ENCODE measurements at places on chromosomes 6 and 20.

DNA sequence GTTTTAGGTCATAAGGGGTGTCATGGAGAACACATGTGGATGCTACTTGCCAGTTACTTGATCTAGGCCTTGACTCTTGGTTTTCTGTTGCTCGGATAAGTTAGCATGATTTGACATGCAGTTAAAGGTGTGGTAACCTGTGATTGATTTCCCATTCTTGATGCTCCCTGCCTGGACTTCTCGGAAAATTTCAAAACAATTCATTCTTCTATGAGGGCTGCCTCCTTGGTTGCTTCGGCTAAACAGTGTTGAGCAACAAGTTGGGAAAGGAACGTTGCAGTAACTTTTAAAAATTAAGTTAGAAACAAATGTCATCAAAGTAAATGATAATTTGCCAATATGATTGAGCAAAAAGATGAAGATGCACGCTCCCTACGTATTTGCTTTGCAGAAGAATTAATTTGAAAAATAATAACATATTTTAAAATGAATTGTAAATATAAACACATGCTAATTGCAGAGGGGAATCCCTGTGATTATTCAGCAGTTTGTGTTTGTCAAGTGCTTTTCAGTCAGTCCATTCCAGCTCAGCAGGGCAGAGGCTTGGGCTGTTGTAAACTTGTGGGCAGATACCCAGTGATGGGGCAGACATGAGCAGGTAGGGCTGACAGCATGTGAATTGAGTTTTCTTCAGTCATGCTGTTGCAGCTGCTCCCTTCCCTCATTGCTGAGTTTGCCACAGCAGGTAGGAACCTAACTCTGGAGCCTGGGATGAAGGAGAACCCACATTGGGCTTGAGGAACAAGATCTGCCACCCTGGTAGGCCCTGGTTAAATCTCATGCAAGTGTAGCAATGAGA, 110.2 kb downstream of the ESR1 start:
- no peak for DNase-seq

GRCh38 chr6:16311763-16312162, 73.4 kb downstream of the GMPR start:
- DNase-seq = no peak

DNA sequence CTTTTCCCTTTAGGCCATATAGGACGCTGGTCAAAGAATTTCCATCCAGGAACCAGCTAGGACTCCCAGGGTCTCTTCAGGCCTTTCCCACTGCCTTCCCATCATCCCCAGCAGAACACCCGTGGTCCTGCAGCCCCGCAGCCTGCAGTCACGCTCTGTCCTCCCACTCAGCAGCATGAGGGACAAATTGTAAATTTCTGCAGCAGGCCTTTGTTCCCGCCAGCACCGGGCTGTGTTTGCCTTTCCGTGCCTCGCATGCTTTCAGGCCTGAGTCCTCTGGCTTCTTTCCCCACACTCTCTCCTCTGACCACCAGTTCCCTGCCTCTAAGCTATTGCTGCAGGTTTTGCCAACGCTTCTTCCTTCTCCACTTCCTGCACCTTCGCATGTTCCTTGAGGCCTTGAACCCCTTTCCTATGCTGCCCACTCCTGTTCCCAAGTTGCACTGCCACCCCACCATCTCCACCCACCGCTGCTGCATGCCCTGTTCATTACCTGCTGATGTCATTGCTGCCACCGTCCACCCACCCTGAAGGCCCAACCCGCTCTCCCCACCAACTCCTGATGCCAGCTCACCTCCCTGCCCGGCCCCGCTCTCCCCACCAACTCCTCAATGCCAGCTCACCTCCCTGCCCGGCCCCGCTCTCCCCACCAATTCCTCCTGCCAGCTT, 49.8 kb downstream of the RNASET2 start:
- DNase-seq = no peak

DNA sequence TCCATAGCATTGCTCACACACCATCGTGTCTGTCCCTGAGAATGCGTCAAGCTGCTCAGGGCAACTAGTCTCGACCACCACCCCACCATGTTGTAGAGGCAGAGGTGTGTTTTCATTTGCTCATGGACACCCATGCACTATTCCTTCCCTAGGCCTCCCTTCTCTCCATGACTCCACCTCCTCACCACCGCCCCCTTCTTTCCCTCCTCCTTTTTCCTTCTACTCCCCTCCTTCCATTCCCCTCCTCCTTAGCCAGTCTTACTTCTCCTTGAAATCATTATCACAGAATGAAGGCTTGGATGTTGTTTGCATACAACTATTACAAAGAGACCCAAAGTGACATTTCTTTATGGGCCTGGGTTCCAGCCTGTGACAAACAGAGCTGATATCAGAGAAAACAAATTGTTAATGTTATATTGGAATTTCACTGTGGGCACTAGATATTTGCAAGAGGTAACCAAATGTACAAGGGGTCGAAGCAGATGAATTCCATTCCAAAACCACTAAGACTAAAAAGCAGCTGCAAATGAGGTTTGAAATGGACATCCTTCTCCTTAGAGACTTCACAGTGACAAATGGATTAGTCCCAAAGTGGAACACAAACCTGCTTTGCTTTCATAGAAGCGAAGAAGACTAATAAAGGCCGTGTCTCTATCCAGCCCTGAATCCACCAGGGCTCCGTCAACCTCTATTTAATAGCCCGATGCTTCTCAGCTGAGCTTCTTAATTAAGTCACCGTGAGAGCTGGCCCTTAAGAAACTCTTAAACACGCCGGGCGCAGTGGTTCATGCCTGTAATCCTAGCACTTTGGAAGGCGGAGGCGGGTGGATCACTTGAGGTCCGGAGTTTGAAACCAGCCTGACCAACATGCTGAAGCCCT, 275.8 kb upstream of the SULF2 start:
- DNase-seq = no peak

GRCh38 chr20:24958506-24959385, 9.7 kb downstream of the CST7 start:
- DNase-seq = no peak

- DNase-seq = no peak
Measured at GRCh38 chr20:906001-906520, 10.1 kb downstream of the ANGPT4 start.

- DNase-seq = no peak
Measured at GRCh38 chr20:48777821-48778220, 50.0 kb downstream of the PREX1 start.

DNA sequence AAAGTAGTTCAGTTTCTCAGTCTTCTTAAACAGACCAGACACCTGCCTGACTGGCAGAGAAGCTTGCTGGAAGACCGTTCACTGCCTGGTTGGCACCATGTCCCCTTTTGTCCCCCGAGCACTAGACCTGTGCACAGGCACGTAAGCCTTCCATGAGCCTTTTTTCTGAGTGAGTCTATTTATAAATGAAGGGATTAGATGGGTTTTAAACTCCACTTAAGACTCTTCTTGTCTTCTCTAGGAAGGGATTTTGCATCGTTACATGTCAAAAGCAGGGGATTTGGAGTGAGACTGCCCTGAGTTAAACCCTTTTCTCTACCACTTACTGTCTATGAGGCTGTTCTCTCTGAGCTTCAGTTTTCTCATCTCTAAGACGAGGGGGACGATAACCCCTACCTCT, 37.6 kb downstream of the STK35 start:
- no peak for DNase-seq

- DNase-seq = no peak
Measured at GRCh38 chr6:21163110-21163837, 430.3 kb upstream of the SOX4 start.

GRCh38 chr20:48064929-48065328, 279.6 kb upstream of the SULF2 start:
- no peak for DNase-seq

DNA sequence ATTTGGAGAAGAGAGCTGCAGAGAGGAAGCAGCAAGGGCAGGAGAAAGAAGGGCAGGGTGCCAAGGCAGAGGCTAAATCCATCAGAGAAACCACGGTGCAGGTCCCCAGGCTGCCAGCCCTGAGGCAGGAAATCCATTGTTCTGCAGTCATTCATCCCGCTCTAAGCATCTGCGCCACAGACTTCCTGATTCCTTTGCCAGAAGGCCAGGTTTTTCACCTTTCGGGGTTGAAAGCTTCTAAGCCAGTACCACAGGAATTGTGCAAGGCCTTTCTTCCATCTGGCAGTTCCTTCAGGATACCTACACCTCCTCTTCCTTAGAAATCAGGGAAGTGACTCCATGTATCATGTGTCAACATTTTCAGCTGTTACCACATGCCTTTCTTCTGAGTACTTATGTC, 45.6 kb downstream of the ADGRF5 start:
- no peak for DNase-seq

- no peak for DNase-seq
Measured at GRCh38 chr6:8006208-8006607, 58.0 kb downstream of the BLOC1S5 start.

Measured in T-helper 1 cell (primary cell).